Esophagus squamous epithelium (tissue), 5 donors: ENCODE measurements at places on chromosomes 7 and 10. TPM values are rescaled to one million over a fixed set of nuclear protein-coding genes. Genes with fewer than 3 reads are reported as not detected.

- DNase-seq: no peak
Measured at GRCh38 chr7:56174875-56175760, 58.9 kb upstream of the NUPR2 start.

The CYP2C18 gene
- 53.5 TPM for total RNA-seq

DNA sequence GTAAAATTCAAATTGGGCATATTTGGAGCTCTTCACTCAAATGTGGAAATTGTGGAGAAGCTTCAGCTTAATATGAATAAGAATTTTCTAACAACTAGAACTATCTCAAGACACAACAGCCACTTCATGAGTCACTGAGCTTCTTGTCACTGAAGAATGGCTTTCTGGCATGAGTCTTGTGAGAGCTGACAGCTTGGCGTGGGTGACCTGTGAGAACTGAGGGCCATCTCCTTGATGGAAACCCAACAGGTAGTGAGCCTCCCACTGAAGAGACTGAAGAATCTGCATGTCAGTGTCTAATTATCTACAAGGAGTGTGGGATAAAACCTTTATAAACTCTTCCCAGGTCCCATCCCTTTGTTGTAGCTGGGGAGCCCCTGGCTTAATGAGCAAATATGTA, 66.0 kb downstream of the CLEC2L start:
- DNase-seq: no peak

DNA sequence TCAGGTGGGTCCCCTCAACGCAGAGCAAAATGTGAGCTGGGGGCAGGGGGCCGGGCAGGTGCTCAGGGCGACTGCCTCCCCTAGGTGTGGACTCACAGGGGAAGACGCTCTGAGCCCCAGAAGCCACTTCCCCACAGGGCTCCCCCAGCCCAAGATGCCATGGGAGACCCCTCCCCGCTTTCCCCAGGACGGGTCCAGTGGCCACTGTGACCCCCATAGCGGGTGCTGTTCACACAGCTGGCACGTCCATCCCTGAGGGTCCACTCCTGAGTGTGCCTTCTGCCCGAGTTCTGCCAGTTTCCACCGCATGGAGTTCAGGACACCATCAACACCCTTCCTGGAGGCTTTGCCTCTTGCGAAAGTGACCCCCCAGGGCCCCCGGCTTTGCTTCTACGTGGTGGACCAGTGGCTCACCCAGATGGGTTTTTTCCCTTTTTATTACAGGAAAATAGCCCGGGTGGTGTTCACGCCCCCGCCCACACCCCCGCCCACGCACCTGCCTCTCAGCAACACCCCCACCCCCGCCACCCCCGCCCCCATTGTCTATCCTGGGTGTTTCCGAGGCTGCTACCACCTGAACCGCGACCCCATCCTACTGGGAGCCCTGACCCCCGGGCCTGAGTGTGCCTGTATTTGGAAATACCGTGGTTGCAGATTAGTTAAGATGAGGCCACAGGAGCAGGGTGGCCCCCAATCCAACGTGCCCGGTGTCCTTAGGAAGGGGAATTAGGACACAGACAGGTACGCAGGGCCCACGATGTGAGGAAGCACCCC, 32.0 kb downstream of the ADAP1 start:
- no peak for DNase-seq

GRCh38 chr10:101851411-101852116, 8.0 kb upstream of the KCNIP2 start:
- DNase-seq: no peak

- DNase-seq: no peak
Measured at GRCh38 chr10:104485632-104486031, 132.0 kb downstream of the CFAP58 start.

The EMX2 gene
- total RNA-seq: 0.19 TPM

DNA sequence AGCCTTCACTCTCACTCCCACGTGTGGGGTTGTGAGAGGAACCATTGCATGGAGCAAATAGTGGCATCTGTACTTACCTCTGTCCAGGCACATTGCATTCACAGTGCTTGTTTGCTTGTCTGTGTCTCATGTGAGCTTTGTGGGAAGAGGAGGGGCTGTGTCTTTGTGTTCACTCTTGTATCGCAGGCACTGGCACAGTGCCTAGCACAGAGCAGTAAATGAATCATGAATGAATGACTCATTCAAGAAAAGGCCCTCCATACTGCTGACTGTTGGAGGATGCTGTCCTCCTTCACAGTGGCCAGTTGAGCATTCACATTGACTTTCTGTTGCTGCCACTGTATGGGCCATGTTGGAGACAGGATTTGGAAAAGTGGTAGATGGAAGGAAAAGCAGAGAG, 125.3 kb downstream of the SORCS3 start:
- DNase-seq: no peak

The ELAPOR2 gene
- 0.45 TPM for total RNA-seq

The CRCP gene
- total RNA-seq: 46.6 TPM

- DNase-seq: no peak
Measured at GRCh38 chr10:65313406-65313805, 1612.4 kb upstream of the LRRTM3 start.

DNA sequence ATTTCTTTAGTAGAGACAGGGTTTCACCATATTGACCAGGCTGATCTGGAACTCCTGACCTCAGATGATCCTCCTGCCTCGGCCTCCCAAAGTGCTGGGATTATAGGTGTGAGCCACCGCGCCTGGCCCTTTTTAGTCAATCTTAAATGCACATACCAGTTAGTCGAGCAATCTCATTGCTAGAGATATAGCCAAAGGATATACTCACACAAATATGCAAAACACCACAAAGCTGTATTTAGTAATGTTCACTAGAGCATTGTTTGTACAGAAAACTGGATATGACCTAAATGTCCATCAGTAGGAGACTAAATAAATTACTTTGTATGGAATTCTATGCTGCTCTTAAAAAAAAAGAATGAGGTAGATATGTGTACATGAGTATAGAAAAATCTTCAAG, 24.5 kb upstream of the IL6 start:
- no peak for DNase-seq

- DNase-seq: no peak
Measured at GRCh38 chr7:44310221-44310848, 15.1 kb downstream of the CAMK2B start.

- no peak for DNase-seq
Measured at GRCh38 chr10:98306501-98306900, 38.5 kb upstream of the LOXL4 start.

The TUBB8 gene
- not detected for total RNA-seq

DNA sequence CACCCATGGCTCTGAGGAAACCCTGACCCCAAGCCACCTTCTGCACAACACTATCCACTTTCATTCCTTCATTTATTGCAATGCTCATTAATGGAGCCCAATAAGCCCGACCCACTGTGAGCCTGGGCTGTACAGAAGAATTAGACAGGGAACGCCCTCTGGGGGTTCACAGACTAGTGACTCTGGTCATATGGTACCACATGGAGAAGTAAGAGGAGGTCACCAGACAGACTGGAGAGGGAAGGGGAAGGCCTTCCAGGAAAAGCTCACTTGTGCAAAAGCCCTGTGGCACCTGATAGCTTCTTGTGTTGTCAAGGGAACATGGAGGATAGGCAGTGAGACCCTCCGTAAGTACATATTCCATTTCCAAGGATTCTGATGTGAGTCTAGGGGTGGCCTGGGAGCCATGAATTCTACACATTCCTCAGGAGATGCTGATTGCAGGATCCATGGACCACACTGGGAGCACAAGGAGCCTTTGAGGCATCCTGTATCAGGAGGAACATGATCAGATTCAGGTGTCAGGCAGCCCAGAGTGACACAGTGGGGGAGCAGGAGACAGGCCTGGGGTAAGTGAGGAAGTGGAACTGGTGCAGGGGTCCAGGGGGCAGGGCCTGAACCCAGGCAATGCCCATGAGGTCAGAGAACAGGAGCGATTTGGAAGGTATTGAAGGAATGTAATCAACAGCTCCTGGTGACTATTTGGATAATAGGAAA, 19.9 kb downstream of the TMEM72 start:
- DNase-seq: no peak

GRCh38 chr10:4008676-4009382, 223.8 kb upstream of the KLF6 start:
- no peak for DNase-seq

The CYP2E1 gene
- 26.9 TPM for total RNA-seq
